PC-3 (cell line): ENCODE measurements at places on chromosomes 3 and 15. TPM values are rescaled to one million over a fixed set of nuclear protein-coding genes. Genes with fewer than 3 reads are reported as not detected.

Gene CX3CR1
- total RNA-seq: not detected in 2 replicates

Gene ARGFX
- not detected in 2 replicates for total RNA-seq

Gene ACAN
- total RNA-seq: not detected in 2 replicates

Gene MLF1
- total RNA-seq: 11.9 and 15.6 TPM in 2 replicates

Gene VIPR1
- total RNA-seq: 3.7 and 7.0 TPM in 2 replicates

Gene P2RY13
- total RNA-seq: not detected in 2 replicates

Gene LMOD3
- total RNA-seq: not detected in 2 replicates

Gene SEMA3B
- total RNA-seq: 40.1 and 63.9 TPM in 2 replicates

Gene QTRT2
- 35.0 and 38.0 TPM in 2 replicates for total RNA-seq

Gene PLA2G4E
- total RNA-seq: not detected in 2 replicates

DNA sequence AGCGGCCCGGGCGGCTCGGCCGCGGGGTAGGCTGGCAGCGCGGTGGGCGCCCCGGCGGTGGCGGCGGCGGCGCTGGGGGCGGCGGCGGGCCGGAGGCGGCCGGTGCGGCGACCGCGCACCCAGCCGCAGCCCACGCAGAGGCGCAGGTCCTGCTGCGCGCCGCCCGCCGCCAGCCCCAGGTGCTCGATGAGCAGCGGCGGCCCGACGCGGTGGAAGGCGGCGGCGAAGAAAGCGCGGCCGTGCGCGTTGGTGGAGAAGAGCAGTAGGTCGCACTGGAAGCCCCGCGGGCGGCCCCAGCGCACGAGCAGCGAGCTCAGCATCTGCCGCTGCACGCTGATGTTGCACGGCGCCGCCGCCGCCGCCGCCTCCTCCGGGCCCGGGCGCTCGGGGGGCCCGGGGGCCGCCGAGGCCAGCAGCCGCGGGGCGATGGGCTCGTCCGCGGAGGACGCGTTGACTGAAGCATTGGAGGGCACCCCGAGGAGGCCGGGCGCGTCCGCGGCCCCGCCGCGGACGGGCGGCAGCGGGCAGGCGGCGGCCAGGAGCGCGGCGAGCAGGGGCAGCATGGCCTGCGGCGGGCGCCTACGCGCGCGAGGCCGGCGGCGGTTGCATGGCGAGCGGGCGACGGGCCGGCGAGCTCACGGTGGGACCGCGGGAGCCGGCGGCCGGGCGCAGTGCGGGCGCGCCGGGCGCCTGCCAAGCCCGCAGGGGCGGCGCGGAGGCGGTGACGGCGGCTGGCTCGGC lies 452 bp downstream of the TMEM158 start:
- H3K27me3 ChIP-seq: no peaks in the 10 kb centered on the region
- peak; percentile 14 for DNase-seq
- 0 out of 2 replicates have a peak overlapping the region, but pooled peaks have one; percentile 64 for H3K27ac ChIP-seq
- H3K4me1 ChIP-seq: peaks cover 15% of the 10 kb centered on the region
- H3K4me3 ChIP-seq: peak overlapping the region; percentile 76

GRCh38 chr15:38861108-38861507 lies 296.5 kb upstream of the RASGRP1 start:
- no peak for DNase-seq
- no peaks in the 10 kb centered on the region for H3K4me1 ChIP-seq

- no peaks in the 10 kb centered on the region for H3K4me1 ChIP-seq
- no peak overlapping the region for H3K27ac ChIP-seq
- H3K27me3 ChIP-seq: no peaks in the 10 kb centered on the region
- no peak for DNase-seq
- H3K4me3 ChIP-seq: no peak overlapping the region
- peaks cover 8% of the 10 kb centered on the region for H3K36me3 ChIP-seq
Measured at GRCh38 chr15:34976743-34977142, 7.2 kb upstream of the AQR start.

- peak overlapping the region; percentile 43 for H3K27ac ChIP-seq
- H3K4me1 ChIP-seq: peaks cover 61% of the 10 kb centered on the region
- H3K36me3 ChIP-seq: no peaks in the 10 kb centered on the region
- H3K4me3 ChIP-seq: no peak overlapping the region
Measured at GRCh38 chr3:189941125-189941524, 179.6 kb downstream of the P3H2 start.

DNA sequence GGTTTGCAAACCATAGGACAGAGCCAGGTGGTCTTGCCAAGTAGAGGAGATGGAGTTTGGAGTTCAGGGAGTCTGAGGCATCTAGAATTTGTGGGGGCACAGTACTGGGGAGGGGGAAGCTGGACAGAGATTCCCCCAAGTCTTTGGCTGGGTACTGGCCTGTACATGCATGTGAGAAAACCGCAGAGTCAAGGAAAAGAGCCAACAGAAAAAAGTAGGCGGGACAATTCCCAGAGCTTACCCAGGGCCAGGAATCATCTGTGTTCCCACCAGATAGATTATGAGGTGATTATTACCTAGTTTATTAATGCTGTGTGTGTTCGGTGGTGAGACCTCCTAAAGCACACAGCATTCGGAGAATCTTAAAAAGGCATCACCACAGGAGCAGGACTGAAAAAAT lies 11.3 kb downstream of the LYSMD4 start:
- no peak for DNase-seq
- no peak overlapping the region for H3K27ac ChIP-seq
- no peaks in the 10 kb centered on the region for H3K27me3 ChIP-seq
- H3K4me3 ChIP-seq: no peak overlapping the region

GRCh38 chr3:161560008-161560637 lies 63.5 kb downstream of the OTOL1 start:
- peak; percentile 80 for DNase-seq
- peak overlapping the region; percentile 58 for H3K4me3 ChIP-seq
- H3K27ac ChIP-seq: no peak overlapping the region
- no peaks in the 10 kb centered on the region for H3K36me3 ChIP-seq
- H3K27me3 ChIP-seq: no peaks in the 10 kb centered on the region

GRCh38 chr3:114645392-114645791 lies 351.6 kb downstream of the TIGIT start:
- no peaks in the 10 kb centered on the region for H3K36me3 ChIP-seq
- DNase-seq: no peak
- no peak overlapping the region for H3K27ac ChIP-seq
- H3K4me1 ChIP-seq: peaks cover 13% of the 10 kb centered on the region; the same call in 1 of the 2 replicates
- no peak overlapping the region for H3K4me3 ChIP-seq

- H3K36me3 ChIP-seq: no peaks in the 10 kb centered on the region
- H3K4me3 ChIP-seq: no peak overlapping the region
- no peak overlapping the region for H3K27ac ChIP-seq
- no peaks in the 10 kb centered on the region for H3K27me3 ChIP-seq
- peak; percentile 47 for DNase-seq
Measured at GRCh38 chr3:87900061-87900460, 158.7 kb downstream of the CGGBP1 start.

DNA sequence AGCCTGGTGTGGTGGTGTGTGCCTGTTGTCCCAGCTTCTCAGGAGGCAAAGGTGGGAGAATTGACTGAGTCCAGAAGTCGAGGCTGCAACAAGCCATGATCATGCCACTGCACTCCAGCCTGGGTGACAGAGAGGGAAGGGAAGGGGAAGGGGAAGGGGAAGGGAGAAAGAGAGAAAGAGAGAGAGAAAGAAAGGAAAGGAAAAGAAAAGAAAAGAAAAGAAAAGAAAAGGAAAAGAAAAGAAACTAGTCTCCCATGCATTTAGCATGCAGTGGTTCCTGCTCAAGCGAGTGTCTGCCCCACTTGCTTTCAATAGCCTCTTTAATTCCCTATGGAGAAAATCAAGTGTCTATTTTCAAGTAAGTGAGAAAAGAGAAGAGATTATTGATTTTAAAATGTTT lies 20.6 kb upstream of the CAPN7 start:
- H3K4me1 ChIP-seq: no peaks in the 10 kb centered on the region
- no peaks in the 10 kb centered on the region for H3K36me3 ChIP-seq

GRCh38 chr3:164522073-164522763 lies 556.1 kb downstream of the SI start:
- H3K27ac ChIP-seq: no peak overlapping the region
- no peak overlapping the region for H3K4me3 ChIP-seq
- H3K27me3 ChIP-seq: no peaks in the 10 kb centered on the region

DNA sequence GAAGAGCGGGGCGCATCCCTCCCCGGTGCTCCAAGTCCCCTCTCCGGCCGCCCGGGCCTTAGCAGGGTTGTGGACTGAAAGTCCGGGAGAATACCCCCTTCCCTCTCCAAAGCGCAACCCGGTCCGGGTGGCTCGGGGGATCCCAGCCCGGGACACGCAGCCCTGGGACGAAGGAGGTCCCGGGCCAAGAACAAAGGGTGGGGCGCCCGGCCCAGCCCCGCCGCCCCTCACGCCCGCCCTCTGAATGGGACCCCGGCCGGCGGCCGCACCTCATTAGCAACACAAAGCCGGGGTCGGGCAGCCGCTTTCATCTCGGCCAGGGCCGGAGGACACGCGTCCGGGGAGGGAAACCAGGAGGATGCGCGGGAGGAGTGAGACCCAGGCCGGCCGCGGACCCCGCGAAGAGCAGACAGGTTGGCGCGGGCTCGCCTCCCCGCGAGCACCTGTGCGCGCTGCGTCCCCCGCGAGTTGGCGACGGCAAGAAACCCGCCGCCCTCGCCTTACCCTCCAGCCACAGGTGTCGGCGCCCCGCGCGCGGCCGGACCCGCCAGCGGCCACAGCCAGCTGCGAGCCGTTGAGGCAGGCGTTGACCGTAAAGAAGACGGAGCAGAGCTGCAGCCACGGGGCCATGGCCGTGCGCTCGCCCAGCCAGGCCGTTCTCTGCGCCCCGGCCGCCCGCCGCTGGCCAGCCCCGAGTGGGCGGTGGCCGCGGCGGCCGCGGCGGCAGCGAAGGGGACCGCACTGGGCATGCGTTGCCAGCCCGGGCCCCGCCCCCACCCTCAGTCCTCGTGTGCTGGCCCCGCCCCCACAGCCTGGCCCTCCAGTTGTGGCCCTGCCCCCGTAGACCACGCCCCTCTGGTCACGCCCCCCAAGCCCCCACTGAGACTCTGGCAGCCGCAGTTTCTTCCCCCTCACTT lies at the start of gene IL17RD:
Gene IL17RD (minus strand): TSS at position 697 of the 917 bp plus-strand sequence. CDS start 67 bp downstream, at position 630.
- H3K27me3 ChIP-seq: no peaks in the 10 kb centered on the region
- H3K36me3 ChIP-seq: no peaks in the 10 kb centered on the region
- peak; percentile 82 for DNase-seq
- no peak within 1 kb of the TSS for H3K27ac ChIP-seq
- H3K4me3 ChIP-seq: peak within 1 kb of the TSS; percentile 87

- no peak overlapping the region for H3K4me3 ChIP-seq
- H3K4me1 ChIP-seq: no peaks in the 10 kb centered on the region
- no peaks in the 10 kb centered on the region for H3K27me3 ChIP-seq
- no peaks in the 10 kb centered on the region for H3K36me3 ChIP-seq
- H3K27ac ChIP-seq: no peak overlapping the region
Measured at GRCh38 chr15:58505581-58505980, 73.8 kb downstream of the LIPC start.

- no peak overlapping the region for H3K27ac ChIP-seq
- peak overlapping the region; percentile 98 for H3K4me3 ChIP-seq
- no peaks in the 10 kb centered on the region for H3K36me3 ChIP-seq
- DNase-seq: no peak
- H3K4me1 ChIP-seq: peaks cover 16% of the 10 kb centered on the region; the same call in 1 of the 2 replicates
Measured at GRCh38 chr3:143002727-143003126, 1.4 kb downstream of the U2SURP start.

DNA sequence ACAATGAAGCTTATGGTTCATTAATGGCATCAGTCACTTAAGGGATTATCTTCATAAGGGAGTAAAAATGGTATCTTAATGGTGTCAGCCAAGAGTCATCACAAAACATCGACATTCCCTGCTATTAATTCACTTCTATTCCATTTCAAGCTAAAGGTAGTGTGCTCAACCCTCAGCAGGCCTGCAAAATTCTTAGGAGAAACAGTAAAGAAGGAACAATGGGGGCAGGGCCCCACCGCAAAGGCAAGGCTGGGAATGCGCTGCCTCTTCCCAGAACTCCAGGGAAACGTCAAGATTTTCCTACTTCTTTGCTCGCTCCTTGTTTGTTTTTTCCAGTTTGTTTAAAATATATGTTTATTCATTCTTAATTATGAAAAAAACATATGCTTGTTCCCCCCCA lies 187.3 kb upstream of the TSC22D2 start:
- 0 out of 2 replicates have a peak, but pooled peaks cover 3% of the 10 kb centered on the region for H3K4me1 ChIP-seq
- H3K36me3 ChIP-seq: no peaks in the 10 kb centered on the region
- H3K27ac ChIP-seq: no peak overlapping the region
- no peaks in the 10 kb centered on the region for H3K27me3 ChIP-seq
- peak overlapping the region; percentile 44; the same call in 1 of the 2 replicates for H3K4me3 ChIP-seq

GRCh38 chr15:81604713-81605112 lies 230.7 kb upstream of the TMC3 start:
- no peak overlapping the region for H3K4me3 ChIP-seq
- no peak for DNase-seq
- H3K27ac ChIP-seq: no peak overlapping the region
- no peaks in the 10 kb centered on the region for H3K4me1 ChIP-seq

- H3K4me1 ChIP-seq: no peaks in the 10 kb centered on the region
- H3K27ac ChIP-seq: no peak overlapping the region
- no peak overlapping the region for H3K4me3 ChIP-seq
Measured at GRCh38 chr15:86588413-86588812, 508.7 kb downstream of the AGBL1 start.

DNA sequence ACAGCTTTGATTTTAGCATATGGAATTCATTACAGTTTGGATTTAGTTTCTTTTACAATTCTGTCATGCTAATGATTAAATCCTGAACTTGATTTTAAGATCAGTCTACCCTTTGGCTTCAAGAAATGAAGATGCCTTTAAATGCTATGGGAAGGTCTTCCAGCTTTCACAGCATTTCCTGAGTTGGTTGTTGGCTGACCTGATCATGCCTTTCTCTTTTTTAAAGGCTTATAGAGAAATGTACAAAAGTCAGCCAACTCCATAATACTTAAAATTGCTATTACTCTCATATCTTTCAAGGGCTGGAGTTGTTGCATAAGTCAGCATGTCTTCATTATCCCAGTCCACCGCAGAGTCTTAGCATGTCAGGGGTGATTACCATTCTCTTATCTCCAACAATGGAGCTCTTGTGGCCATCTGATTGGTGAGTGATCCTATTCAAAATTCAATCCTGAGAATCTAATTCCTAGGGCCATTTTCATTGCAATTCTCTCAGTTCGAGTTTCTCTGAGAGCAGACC lies 123.8 kb downstream of the GMNC start:
- no peak overlapping the region for H3K4me3 ChIP-seq
- no peaks in the 10 kb centered on the region for H3K4me1 ChIP-seq
- H3K27ac ChIP-seq: no peak overlapping the region
- no peak for DNase-seq

- H3K27me3 ChIP-seq: no peaks in the 10 kb centered on the region
- peaks cover 4% of the 10 kb centered on the region; the same call in 1 of the 2 replicates for H3K36me3 ChIP-seq
- peaks cover 13% of the 10 kb centered on the region for H3K4me1 ChIP-seq
- no peak overlapping the region for H3K4me3 ChIP-seq
- no peak for DNase-seq
- no peak overlapping the region for H3K27ac ChIP-seq
Measured at GRCh38 chr15:45027220-45027619, 4.2 kb downstream of the SORD start.

DNA sequence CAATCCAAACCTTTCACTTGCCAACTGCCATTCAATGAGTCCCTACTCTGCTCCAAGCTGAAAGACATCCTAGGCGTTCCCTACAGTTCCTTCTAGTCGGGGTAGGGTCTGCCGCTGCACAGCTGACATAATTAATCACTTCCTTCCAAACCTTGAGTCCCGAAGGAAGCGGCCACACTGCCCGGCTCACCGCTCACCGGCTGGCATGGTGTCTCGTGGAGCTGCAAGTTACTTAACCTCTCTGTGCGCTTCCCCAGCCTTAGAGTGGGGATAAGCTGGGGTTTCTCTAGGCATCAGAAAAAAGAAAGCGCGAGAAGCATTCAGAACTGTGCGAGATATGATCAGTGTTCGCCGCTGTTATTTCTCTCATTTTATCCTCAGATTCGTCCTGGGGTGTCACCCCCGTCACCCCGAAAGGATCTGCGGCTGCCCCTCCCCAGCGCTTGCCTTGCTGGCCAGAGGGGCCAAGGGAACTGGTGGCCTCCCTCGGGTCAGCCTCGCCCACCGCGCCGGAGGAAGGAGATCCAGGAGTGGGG lies 748 bp downstream of the MRPS25 start:
- H3K4me1 ChIP-seq: peaks cover 17% of the 10 kb centered on the region
- H3K27me3 ChIP-seq: no peaks in the 10 kb centered on the region
- peak overlapping the region; percentile 54 for H3K27ac ChIP-seq
- peak; percentile 32 for DNase-seq
